ENCODE measurements at places on chromosomes 13 and 19.

DNA sequence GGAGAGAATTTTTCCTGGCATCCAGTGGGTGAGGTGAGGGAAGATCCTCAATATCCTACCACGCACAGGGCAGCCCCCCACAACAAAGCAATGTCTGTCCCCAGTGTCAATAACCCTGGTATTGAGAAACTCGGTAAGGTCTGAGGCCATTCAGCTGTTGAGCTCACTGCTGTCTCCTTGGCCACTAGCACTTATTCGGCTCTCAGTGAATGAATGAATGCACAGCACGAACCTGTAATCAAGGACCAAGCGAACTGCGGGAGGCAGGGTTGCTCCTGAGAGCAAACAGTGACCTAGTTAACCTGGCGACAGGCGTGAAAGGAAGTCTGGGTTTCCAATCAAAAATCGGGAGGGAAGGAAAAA is 640 bp downstream of the ZSCAN5A start:
- no peak for DNase-seq

GRCh38 chr13:29696606-29697005 is 101.1 kb upstream of the SLC7A1 start:
- no peak for DNase-seq

DNA sequence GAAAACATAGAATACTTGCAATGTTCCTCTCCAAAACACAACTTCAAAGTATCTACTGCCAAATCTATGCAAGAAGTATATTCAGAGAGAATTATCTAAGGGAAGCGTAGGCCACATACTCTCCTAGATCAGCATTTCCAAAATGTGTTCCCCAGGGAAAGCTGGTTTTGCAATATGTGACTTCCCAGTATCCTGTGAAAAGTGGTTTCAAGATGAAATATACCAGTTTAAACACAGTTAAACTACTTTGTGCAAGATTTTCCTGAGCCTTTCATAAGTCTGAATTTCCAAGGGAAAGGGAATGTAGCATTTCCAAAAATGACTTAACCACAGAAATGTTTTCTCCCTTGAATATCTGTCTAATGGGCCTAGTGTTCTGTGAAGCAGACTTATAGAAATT is 7.6 kb downstream of the STARD13 start:
- DNase-seq, result no peak

DNA sequence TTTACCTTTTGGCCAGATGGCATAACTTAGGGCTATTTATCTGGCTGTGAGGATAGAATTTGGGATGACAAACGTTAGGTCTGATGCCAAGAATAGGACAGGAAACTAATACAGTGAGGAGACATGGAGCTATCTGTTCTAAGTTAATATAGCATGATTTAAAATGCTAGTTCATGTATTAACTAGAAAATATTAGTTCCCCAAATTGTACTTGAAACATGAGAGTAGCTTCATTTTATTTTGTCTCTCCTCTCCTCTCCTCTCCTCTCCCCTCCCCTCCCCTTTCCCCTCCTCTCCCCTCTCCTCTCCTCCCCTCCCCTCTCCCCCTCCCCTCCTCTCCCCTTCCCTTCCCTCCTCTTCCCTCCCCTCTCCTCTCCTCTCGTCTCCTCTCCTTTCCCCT is 101.1 kb upstream of the MYO16 start:
- no peak for DNase-seq

- DNase-seq, result no peak
Observed at GRCh38 chr13:47499358-47500150, 501.5 kb downstream of the SUCLA2 start.
